Lung (tissue), 17 donors: ENCODE measurements at places on chromosomes 3 and 15. TPM values are rescaled to one million over a fixed set of nuclear protein-coding genes. Genes with fewer than 3 reads are reported as not detected.
A peak's percentile ranks its signal among the peaks of the same experiment; 100 is the strongest.

PDCD7 gene
- total RNA-seq: 21.7 TPM

DNA sequence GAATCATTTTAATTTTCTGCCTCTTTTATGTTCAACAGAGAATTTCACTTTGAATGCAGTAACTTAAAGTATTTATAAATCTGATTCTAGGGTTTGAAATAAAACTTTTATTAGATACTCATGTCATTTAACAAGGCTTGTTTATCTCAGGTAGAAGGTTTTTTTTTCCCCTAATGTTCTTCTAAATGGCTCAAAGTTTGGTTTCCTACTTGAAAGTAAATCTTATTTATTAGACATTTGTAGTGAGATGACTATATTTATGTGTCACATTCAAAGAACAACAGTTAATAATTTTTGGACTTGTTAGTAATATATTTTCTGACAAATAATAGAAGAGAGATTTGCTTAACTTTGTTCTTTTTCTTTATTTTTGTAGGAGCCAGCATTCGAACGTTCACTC, 63.9 kb downstream of the NEO1 start:
- no peak for DNase-seq

- DNase-seq: no peak
Observed at GRCh38 chr3:162641317-162641716, 1144.7 kb downstream of the OTOL1 start.

CP gene
- 143 TPM for total RNA-seq

- no peak for DNase-seq
Observed at GRCh38 chr3:110528305-110529121, 543.1 kb upstream of the NECTIN3 start.

GRCh38 chr3:153927107-153927506, 194.1 kb upstream of the ARHGEF26 start:
- peak; percentile 46 for DNase-seq

CD86 gene
- total RNA-seq: 11.5 TPM

GRCh38 chr3:125442506-125442905, 67.4 kb upstream of the ZNF148 start:
- no peak for DNase-seq

GRCh38 chr15:40830884-40831283, 2.4 kb upstream of the PPP1R14D start:
- no peak for DNase-seq

DNA sequence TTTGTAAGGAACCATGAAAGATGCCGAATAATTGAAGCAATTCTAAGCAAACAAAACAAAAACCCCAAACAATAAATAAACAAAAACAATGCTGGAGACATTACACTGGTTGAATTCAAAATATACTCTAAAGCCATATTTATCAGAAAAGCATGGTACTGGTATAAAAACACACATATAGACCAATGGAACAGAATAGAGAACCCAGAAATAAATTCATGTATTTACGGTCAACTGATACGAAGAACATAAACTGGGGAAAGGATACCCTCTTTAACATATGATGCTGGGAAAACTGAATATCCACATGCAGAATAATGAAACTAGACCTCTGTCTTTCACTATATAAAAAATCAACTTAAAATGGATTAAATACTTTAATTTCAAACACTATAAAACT, 214.3 kb upstream of the PDZRN3 start:
- DNase-seq: no peak

DNA sequence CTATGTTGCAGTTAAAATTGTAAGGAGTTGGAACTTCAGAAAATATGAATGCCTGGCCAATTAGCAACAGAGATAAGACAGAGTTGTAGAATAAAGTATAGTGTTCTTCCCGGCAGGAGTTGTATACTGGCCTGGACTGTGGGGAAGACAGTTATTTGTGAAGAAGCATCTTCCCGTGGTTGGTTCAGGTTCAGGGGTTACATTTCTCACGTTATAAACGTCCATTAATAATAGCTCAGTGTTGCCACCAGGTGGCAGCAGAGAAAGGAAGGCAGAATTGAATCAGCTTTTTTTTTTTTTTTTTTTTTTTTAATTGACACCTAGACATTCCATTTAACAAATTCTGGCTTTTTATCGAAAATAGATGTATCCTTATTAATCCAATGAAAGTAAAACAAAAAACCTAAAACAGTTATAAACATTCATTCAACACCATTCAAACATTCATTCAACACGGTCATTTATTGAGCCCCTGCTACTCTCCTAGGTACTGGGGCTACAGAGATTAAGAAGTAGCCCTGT, 66.4 kb upstream of the NR2E3 start:
- peak; percentile 69 for DNase-seq

NOX5 gene
- total RNA-seq: 0.77 TPM

GRCh38 chr3:178393146-178393545, 143.1 kb upstream of the KCNMB2 start:
- no peak for DNase-seq

HEG1 gene
- total RNA-seq: 90.4 TPM

STRA6 gene
- total RNA-seq: 0.40 TPM

CYP11A1 gene
- 0.97 TPM for total RNA-seq

- no peak for DNase-seq
Observed at GRCh38 chr15:73344056-73344455, 24.7 kb downstream of the HCN4 start.

MESP2 gene
- total RNA-seq: 0.55 TPM

GRCh38 chr3:23209747-23210487, 6.8 kb downstream of the UBE2E2 start:
- no peak for DNase-seq
